Activated T-cell treated with anti-CD3 and anti-CD28 coated beads for 24 hours (primary cell): ENCODE measurements at places on chromosomes 5 and 9.

GRCh38 chr5:127754259-127754658 is 51.1 kb downstream of the CCDC192 start:
- DNase-seq, result no peak

DNA sequence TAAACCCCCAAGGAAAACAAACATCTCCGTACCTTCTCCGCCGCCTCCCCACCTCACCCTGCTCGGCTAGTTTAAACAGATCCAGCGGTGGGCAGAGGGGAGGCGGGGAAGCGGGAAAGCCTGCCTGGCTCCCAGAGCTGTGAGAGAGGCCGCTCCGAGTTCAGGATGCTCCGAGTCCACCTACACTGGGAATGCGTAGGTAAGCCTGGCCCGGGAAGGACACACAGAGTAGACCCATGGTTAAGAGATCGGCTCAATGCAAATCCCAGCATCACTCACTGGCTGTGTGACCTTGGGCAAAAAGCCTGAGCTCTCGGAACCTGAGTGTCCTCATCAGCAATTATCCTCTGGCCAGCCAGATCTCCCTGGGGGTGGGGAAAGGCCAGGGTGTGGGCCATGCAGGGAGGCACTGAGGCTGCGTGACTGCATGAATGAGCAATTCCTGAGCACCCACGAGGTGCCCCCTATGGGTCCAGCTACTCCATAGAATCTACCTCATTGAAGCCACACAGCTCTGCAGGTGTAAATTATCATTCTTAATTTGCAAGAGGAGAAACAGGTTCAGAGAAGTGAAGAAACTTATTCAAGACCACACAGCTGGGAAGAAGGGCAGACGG is 30.5 kb upstream of the LMX1B start:
- DNase-seq, result no peak

DNA sequence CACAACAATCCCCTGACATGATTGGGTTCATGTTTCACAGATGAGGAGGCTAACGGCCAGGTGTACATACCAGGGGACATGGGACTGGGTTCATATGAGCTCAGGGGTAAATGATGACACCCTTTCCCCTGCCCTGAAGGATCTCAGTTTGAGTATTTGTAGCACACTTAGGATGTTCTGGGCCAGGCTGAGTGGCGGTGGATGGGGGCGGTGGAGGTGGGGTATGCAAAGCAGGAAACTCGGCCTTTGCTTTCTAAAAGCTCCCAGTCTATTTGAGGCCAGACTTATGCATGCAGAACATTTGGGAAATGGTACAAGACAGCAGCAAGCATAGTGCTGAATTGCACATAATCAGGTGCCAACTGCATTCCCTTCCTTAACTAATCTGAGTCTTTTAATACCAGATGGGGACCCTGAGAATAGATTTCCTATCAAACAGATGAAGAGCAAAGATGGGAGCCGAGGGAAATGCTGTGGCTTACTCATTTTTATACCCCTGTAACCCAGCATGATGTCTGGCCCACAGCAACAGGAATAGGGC is 4.9 kb upstream of the KCNIP1 start:
- DNase-seq, result no peak

DNA sequence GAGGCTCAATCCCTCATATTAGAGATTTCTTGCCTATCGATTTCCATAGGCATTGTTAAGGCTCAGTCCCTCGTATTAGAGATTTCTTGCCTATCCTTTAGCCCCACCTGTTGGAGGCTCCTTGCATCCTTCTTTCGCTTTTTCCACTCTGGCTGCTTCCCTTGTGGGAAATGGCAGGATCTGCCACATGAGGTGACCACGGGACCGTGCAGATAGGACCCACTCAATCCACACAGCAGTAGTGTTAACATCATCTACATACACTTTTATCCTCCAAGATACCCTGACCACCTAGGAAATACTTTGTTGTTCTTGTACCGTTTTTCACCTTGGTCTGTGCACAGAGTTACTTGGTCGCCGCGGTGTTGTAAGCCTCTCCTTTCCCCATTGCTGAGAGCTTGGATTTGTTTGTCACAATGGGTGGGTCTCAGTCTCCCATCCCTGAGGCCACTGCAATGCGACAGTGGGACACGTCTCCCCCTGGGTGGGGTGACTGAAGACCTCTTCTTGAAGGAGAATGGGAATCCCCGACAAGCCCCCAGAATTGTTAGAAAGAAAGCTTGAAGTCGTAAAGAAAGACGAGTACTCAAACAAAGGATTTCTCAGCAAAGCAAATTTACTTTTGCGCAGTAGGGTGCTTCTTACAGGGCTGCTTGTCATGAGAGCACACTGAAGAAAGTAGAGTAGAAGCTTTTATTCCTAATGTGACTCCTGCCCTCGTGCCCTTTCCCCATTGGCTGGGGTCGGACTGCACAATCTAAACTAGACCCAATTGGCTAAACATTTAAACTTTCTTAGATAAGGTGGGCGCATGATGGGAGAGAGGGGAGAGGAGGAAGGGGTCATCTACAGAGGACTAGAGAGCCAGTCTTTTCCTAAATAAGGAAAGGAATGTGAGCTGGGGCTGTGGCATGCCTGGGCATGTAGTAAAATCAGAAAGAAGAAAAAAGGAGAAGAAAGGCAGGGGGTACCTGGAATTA is 19.8 kb downstream of the IFT74 start:
- no peak for DNase-seq

DNA sequence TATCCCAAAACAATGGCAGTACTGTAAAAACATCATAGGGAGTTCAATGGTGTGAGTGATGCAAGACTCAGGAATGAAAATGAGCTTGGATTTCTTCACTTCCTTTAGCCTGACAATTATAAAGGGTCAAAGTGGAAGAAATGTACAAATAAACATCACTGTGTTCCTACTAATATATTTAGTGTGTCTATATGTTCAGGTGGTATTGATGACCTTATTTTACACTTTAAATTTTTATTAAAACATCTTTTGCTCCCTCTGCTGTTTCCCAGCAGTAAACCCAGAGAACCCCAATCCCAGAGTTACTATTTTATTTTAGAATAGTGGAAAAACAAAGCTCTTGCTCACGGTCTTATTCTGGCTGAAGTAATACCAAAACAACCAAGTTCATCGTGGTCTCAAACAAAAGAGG is 2.0 kb downstream of the LOX start:
- DNase-seq, result no peak

- no peak for DNase-seq
Measured at GRCh38 chr9:126842977-126843799, 17.3 kb upstream of the ZBTB34 start.

DNA sequence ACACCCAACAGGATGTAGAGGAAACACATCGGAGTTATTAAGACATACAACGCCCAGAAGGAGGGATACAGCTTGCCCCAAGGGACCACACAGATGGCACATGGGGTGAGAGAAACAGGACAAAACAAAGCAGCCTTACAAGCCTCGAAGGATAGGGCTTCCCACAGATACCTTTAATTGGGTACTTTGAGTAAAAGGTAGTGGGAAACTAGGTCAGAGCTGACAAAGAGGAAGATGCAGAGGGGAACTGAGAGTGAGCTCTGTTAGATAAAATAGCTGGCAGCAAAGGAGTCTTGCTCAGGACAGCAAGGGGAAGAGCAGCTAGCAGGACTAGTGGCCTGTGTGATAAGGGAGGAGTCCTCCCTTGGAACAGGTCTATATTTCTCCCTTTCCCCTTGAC is 48.2 kb downstream of the OTP start:
- DNase-seq, result no peak

DNA sequence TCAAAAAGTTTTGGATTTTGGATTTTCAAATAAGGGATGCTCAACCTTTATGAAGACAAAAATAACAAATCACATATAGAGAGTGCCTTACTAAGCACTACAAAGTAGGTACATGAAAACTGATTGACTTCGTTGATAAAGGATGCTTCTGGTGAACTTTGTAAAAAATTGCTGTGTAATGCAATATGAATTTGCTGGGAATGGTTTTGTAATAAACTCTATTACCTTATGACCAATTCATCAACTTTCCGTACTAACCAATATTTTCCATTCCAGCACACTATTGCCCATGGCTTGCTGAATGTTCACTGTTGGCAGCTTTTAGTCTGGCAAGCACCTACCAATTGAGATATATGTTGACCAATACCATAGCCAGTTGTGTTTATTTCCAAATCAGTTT is 23.4 kb upstream of the ZNF474 start:
- DNase-seq, result no peak

GRCh38 chr5:35771839-35772238 is 84.9 kb upstream of the IL7R start:
- no peak for DNase-seq

DNA sequence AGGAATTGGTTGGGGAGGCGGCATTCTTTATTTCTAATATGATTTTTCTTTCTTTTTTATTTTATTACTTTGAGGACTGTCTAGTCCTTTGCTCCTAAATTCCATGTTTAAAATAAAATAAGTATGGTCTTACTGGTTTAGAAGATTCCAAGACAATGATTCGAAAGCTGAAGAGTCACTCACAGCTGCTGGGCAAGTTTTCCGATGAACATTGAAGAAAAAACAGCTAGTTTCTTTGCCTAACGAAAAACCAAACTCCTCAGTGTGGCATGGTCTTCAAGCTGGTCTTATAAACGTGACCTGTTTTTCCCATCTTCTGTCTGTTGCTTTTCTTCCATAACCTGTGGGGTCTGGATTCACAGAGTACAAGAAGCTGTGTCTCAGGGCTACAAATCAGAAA is 25.1 kb downstream of the ZNF474 start:
- DNase-seq, result no peak

- DNase-seq, result no peak
Measured at GRCh38 chr5:125056671-125057485, 310.4 kb upstream of the ZNF608 start.

- DNase-seq, result no peak
Measured at GRCh38 chr5:123036391-123037103, at the start of gene PPIC. Gene PPIC, minus strand, starts transcription at chr5:123036725. Its CDS starts 100 bp downstream, at chr5:123036625.

DNA sequence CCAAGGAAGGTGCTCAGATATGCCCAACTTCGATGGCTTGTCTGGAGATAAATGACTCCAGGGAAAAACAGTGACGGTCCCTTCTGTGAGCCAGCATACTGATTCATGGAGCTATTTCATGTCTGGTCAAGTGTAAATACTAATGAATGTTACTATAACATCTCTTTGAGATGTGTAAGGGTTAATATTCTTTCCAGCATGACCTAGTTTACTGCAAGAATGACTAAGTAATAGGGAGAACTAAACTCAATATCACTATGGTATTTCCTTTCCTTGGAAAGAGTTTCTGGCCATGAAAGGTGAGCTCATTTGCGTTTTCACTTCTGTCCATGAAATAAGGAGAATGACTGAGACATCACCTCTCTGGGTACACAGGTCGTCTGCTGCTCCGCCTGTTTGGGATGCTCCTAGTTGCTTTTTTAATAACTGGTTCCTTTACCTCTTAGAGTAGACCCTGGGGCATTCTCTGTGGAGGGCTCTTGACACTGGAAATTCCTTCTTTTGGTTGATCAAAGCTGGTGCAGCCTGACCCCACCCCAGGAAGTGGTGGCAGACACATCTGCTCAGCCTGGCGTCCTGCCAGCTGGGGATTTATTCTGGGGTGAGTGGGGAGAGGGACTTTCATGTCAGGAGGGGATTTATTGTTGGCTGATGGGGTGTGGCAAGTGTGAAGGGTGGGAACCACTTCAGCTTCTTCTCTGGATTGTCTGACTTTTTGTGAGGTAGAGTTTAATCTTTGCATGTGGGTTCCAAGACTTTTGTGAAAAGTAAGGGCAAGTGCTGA is 250.0 kb upstream of the MPDZ start:
- no peak for DNase-seq
